ENCODE measurements at places on chromosomes 4 and X.

GRCh38 chr4:94365304-94365703 is 22.7 kb upstream of the HPGDS start:
- no peak for DNase-seq

DNA sequence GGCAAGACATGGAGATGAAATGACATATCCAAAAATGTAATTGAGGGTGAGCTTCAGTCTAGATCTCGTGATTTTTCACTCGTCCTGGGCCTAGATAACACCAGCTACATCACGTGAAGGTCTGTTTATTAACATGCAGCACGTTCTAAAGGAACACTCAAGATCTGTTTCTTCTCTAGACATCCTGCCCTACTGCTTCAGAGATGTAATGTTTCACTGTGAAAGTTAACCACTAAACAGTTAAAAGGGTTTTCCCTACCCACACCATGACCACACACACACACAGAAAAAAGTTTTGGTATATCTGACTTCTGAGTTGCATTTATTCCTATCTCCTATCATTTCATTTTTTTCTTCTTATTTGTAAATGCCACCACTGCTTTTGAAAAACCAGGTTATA is 52.3 kb upstream of the SMIM31 start:
- DNase-seq: no peak

DNA sequence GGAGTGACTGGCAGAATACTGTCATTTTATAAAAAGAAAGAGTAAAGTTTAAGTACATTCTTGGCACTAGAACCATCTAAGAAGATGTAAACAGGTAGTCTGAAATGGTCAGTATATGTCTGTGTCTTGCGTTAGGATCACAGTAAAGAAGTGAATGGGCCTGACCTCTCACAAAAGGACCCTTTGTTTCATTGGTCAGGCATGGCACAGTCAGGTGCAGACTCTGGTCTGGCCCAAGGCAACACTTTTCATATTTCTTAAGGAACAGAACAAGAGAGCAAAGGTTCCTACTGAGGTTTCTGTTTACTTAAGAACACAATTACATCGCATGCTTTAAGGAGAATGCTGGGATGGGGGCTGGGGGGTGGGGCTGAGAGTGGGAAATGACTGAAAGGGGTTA is 48.1 kb downstream of the RPGR start:
- no peak for DNase-seq

DNA sequence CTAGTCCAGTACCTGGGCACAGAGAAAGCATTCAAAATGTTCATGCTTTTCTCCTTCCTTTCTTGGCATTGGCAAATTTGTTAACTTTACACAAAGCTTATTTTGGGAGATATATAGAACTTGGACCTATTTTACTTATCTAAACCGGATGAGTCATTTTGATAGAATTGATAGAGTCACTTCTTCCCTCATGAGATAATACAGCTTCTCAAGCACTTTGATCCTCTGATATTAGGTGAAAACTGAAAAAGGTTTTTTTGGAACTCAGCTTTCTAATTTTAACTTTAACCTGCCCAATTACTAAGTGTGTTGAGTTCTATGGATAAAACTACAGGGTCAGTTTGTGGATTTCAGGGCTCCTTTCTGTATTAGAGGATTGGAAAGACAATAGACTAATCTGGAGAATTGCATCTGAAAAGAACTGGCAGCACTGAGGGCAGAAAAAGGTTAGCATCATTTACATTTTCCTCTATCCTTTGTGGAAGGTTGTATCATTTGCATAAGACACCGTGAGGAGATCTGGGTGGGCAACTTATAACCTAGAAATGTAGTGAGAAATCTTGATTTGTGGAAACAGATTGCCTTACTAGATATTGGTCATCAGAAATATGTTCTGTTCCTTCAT is 2.4 kb downstream of the WDR44 start:
- DNase-seq: no peak

DNA sequence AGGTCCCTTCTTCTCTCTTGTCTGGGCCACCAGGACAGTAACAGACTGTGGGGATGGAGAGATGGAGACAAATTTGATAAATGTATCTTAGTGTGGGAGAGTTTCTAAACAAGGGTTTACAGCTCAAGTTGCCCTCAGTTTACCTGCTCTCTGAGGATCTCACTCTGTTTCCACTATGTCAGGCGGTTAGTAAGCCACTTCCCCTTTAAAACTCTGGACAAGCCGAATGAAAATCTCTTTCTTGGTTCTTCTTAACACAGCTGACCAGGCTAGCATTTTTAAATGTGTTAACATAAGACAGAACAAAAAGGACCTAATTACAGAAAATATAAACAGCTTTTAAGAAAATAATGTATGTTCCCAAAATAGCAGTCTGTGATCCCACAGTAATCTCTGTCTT is 2.9 kb upstream of the SCARB2 start:
- no peak for DNase-seq

DNA sequence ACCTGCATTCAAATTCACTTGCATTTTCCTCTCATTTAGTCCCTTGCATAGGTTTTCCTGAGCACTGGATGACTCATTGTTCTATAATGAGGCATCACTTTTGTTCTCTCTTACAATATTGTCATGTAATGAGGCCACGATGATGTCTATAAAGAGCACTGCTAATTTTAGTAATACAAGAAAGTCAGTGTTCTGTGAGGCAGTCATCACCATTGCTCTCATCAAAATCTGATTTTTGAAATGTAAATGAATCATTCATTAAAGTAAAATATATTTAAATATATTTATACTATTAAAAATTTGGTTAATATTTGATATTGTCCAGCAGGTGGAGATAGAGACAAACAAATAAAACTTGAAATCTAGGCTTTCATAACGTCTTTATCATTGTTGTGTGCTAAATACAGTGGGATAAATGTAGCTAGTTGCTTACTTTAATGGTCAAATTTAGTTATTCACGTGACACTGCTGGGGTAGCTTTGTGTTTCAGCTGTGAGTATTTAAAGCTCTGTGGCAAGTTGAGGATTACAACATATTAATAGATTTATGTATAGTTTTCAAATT is 15.4 kb downstream of the HMGB2 start:
- DNase-seq: no peak

- DNase-seq: no peak
These were observed 47.3 kb downstream of the SLIT2 start for GRCh38 chr4:20298986-20299385.
